ENCODE measurements at places on chromosomes 6 and 20. TPM values are rescaled to one million over a fixed set of nuclear protein-coding genes. Genes with fewer than 3 reads are reported as not detected.
A peak's percentile ranks its signal among the peaks of the same experiment; 100 is the strongest.

DNA sequence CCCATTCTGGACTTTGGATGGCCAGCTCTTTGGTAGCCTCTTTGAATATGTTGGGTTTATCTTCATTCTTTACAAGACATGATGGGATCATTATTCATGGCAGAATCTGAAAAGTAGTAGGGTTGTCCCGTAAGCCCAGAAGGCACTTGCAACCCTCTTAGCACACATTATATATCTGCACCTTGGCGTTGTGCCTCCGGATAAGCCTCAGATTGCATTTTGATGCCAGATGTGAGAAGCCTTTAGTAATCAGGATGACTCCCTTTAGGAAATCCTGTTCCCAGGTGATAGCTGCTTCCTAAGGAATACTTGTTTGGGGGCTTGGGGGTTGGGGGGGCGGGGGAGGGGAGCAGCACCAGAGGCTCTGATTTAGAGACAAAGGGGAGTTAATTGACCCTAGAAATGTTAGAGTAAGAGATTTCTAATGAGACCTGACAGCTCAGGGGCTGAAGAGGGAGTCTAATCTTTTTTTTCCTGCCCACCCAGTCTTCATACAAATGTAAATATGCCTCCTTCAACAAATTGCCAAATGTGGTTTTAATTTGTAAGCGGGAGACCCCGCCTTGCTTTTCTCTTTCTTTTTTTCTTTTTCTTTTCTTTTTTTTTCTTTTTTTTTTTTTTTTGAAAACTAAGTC, 55.1 kb downstream of the JAG1 start:
- H3K4me1 ChIP-seq: no peaks in the 10 kb centered on the region
- no peak overlapping the region for H3K4me3 ChIP-seq
- no peak overlapping the region for H3K27ac ChIP-seq
- no peaks in the 10 kb centered on the region for H3K27me3 ChIP-seq
- H3K36me3 ChIP-seq: no peaks in the 10 kb centered on the region
- no peak for DNase-seq

TNFAIP3 gene
- polyA plus RNA-seq: 58.0 TPM

HLA-DMA gene
- polyA plus RNA-seq: 19.2 TPM

DNA sequence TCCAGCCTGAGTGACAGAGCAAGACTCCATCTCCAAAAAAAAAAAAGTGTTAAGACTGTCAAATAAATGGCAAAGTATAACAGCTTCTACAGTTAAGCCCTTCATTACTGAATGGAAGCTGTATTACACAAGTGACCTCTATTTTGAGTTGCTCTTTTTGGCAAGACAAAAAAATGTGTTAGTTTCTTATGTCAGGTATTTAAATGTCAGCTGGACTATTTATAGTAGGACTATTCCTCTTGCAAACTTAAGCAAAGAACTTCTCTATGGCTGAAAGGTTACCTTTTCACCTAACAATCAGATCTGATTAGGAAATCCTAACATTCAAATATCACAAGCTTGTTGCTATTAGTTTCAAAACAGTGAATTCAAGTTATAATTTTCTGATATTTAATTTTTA, 12.4 kb downstream of the UBE2V1 start:
- H3K4me3 ChIP-seq: no peak overlapping the region
- DNase-seq: no peak
- H3K36me3 ChIP-seq: no peaks in the 10 kb centered on the region
- peaks cover 2% of the 10 kb centered on the region for H3K4me1 ChIP-seq
- H3K27me3 ChIP-seq: no peaks in the 10 kb centered on the region

DNA sequence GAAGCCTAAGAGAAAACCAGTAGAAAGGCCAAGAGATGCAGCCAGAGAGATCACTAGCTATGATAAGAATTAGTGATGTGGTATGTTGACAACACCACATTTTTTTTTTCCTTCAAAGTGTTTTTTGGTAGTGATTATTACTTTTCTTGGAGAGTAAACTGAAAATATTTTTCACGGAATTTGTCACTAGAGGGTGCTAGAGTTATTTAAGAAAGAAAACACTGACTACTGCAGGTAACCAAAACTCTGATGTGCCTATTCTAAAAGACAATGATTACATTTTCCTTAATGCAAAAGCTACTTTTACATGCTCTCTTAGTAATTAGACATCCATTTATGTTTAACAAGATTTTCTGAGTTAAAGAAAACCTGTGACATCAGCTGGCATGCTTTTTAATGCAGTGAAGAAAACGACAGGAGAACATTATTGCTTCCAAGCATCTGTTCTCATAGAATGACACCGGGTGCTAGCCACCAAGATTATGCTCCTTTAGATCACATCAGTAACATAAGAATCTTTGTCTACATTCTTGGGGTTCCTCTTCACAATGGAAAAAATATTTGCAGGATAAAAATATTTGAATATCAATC, 28.8 kb downstream of the RWDD2A start:
- no peak overlapping the region for H3K4me3 ChIP-seq
- no peak overlapping the region for H3K27ac ChIP-seq
- no peaks in the 10 kb centered on the region for H3K36me3 ChIP-seq
- no peaks in the 10 kb centered on the region for H3K27me3 ChIP-seq
- no peak for DNase-seq
- H3K4me1 ChIP-seq: peaks cover 1% of the 10 kb centered on the region

DNA sequence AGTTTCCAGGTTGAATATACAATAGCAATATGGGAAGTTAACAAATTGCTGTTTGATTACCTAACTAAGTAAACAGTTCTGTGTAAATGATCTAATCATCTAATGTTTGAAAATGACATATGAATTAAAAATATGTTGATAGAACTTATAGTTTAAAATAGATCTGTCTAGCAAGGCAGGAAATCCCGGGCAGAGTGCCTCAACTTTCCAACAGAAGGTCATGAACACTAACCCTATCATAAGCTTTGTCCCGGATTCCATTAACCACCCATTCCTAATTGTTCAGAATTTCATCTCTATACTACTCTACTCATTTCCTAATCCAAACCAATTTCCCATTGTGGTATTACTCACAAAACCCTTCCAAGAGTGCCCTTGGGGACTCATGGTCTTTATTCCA, 10.2 kb downstream of the TAAR1 start:
- H3K27ac ChIP-seq: no peak overlapping the region
- DNase-seq: no peak
- H3K27me3 ChIP-seq: no peaks in the 10 kb centered on the region
- no peaks in the 10 kb centered on the region for H3K36me3 ChIP-seq

GRCh38 chr6:112431803-112432202, 84.7 kb downstream of the RFPL4B start:
- peaks cover 7% of the 10 kb centered on the region for H3K4me1 ChIP-seq
- H3K4me3 ChIP-seq: no peak overlapping the region
- H3K27me3 ChIP-seq: no peaks in the 10 kb centered on the region
- no peak overlapping the region for H3K27ac ChIP-seq
- no peak for DNase-seq

DNA sequence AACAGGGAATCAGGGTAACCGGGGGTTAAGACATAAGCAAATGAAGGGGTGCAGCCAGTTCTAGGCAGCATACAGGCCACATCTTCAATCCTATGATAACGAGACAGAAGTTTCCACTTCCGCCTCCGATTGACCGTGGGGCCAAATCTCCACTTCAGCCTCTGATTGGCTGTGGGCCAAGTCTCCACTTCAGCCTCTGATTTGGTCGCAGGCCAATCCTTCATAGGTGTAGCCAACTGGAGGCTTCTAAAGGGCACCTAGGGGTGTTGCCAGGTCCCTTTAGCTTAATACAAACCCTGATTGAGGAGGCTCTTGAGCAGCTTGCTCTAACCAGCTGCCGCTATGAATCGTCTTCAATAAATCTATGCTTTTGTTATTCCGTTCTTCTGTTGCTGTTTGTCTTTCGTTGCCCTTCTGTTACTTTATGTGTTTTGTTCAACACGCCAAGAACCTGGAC, 2.1 kb upstream of the ERGIC3 start:
- H3K4me3 ChIP-seq: no peak overlapping the region
- no peak overlapping the region for H3K27ac ChIP-seq
- peaks cover 4% of the 10 kb centered on the region for H3K4me1 ChIP-seq
- H3K27me3 ChIP-seq: no peaks in the 10 kb centered on the region
- no peak for DNase-seq

GRCh38 chr6:159729598-159730331, 2.5 kb downstream of the WTAP start:
- peaks cover 10% of the 10 kb centered on the region for H3K4me1 ChIP-seq
- no peak overlapping the region for H3K4me3 ChIP-seq
- H3K27ac ChIP-seq: no peak overlapping the region
- DNase-seq: no peak

DNA sequence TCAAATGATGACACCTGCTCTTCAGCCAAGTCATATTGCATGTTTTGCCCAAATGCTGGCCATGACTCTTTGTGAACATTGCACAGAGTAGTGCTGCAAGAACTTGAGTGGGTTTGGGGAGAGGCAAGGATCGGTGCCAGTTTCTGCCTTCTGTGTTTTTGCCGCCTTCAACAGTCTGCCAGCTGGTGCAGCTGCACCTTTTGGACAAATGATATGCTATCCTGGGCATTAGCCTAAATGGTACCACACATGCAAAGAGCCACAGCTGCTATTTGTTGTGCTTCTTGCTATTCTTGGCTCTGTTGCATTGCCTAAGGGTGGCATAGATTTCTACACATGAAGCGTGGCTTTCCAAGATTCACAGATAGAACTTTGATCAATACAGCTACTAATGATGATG, 189.0 kb upstream of the CCN2 start:
- no peaks in the 10 kb centered on the region for H3K4me1 ChIP-seq
- DNase-seq: no peak
- no peak overlapping the region for H3K27ac ChIP-seq
- no peaks in the 10 kb centered on the region for H3K27me3 ChIP-seq

DNA sequence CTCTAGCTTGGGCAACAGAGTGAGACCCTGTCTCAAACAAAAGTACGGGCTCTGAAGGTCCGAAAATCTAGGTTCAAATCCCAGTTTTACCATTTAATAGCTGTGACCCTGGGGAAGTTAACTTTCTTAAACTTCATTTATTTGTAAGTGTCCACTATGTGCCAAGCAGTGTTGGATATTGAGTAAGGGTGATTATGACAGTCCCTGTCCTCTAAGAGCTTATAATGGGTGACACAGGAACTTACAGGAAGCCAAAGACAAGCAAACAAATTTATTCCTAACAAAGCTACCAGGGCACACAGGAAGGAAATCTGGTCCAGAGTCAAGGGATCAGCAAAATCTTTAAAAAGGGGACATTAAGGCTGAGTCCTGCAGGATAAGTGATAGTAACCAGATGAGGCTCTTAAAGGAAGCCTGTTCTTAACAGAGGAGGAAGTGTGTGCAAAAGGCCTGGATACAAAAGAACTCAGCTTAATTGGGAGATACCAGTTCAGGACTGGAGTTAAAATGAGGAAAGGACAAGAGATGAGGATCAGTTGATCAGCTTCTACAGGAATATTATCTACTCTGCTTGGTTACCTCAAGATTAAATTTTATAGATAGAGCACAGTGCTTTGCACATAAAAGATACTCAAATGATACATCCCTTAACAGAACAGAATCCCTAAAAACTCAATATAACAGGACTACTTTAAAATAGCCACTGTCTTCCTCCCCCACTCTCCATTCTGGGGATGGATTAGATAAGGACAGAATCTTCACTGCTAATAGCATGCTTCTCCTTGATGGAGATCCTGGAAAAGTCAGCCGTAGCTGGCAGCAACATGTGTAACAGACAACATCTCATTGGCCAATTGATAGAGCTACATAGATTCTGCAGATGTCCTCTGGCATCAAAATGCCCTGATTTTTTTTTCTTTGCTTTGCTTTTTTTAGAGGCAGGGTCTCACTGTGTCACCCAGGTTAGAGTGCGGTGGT, 6.1 kb downstream of the SNX3 start:
- DNase-seq: no peak
- H3K27me3 ChIP-seq: no peaks in the 10 kb centered on the region
- no peak overlapping the region for H3K4me3 ChIP-seq
- no peaks in the 10 kb centered on the region for H3K36me3 ChIP-seq

GRCh38 chr6:155248008-155249001, 15.5 kb upstream of the CLDN20 start:
- no peak overlapping the region for H3K4me3 ChIP-seq
- H3K27me3 ChIP-seq: no peaks in the 10 kb centered on the region
- peak; percentile 58 for DNase-seq
- no peak overlapping the region for H3K27ac ChIP-seq
- H3K4me1 ChIP-seq: peaks cover 2% of the 10 kb centered on the region

TAF8 gene
- 9.2 TPM for polyA plus RNA-seq

ACTL10 gene
- not detected for polyA plus RNA-seq

CRNKL1 gene
- polyA plus RNA-seq: 12.7 TPM

GRCh38 chr20:23448167-23448566, 4.5 kb downstream of the CST11 start:
- H3K27me3 ChIP-seq: no peaks in the 10 kb centered on the region
- H3K4me1 ChIP-seq: no peaks in the 10 kb centered on the region
- no peak overlapping the region for H3K4me3 ChIP-seq
- H3K36me3 ChIP-seq: no peaks in the 10 kb centered on the region
- no peak overlapping the region for H3K27ac ChIP-seq
- no peak for DNase-seq

GRCh38 chr6:75776461-75776860, 27.4 kb downstream of the MYO6 start:
- no peaks in the 10 kb centered on the region for H3K36me3 ChIP-seq
- H3K27me3 ChIP-seq: no peaks in the 10 kb centered on the region
- no peak overlapping the region for H3K4me3 ChIP-seq
- DNase-seq: no peak
- H3K4me1 ChIP-seq: peaks cover 4% of the 10 kb centered on the region

SIRPD gene
- polyA plus RNA-seq: not detected

TINAG gene
- not detected for polyA plus RNA-seq

DNA sequence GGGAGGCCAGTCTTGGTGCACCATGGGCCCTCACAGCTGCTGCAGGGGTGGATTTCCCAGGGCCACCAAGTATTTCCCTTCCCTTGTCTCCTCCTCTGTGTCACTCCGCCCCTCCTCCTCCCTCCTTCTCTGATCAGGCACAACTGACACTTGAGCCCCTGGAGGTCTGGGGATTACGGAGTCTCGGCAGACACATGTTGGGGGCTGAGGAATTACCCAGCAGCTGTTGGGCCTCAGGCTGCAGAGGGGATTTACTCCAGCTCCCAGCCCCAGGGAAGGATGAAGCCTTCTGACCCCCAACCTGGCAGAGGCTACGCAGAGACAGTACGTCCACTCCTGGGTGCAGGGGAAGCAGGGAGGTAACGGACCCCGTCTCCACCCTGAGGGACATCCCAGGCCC, 420.5 kb upstream of the SULF2 start:
- no peak overlapping the region for H3K4me3 ChIP-seq
- H3K27me3 ChIP-seq: no peaks in the 10 kb centered on the region
- H3K27ac ChIP-seq: no peak overlapping the region
- no peaks in the 10 kb centered on the region for H3K36me3 ChIP-seq
- peaks cover 7% of the 10 kb centered on the region for H3K4me1 ChIP-seq
- no peak for DNase-seq

DNA sequence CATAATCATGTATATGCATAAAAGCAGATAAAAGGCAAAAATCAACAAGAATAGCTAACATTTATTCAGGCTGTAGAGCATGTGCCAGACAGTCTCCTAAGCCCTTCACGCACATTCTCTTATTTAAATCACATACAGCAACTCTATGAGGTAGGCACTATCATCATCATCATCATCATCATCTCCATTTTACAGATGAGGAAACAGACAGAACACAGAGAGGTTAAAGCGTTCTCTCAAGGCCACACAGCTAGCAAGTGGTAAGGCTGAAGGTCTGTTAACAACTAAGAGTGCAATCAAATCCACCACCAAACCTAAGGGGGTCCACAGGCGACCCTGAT, 857 bp upstream of the PLEKHG1 start:
- no peaks in the 10 kb centered on the region for H3K36me3 ChIP-seq
- no peak overlapping the region for H3K27ac ChIP-seq
- no peak overlapping the region for H3K4me3 ChIP-seq
- DNase-seq: no peak
- no peaks in the 10 kb centered on the region for H3K27me3 ChIP-seq
- no peaks in the 10 kb centered on the region for H3K4me1 ChIP-seq

- peaks cover 9% of the 10 kb centered on the region for H3K4me1 ChIP-seq
- H3K27ac ChIP-seq: peak overlapping the region; percentile 3
- H3K27me3 ChIP-seq: no peaks in the 10 kb centered on the region
- no peak overlapping the region for H3K4me3 ChIP-seq
- DNase-seq: no peak
Measured at GRCh38 chr6:6785163-6785521, 196.6 kb downstream of the LY86 start.

All from ovary (tissue), 10 donors.